ENCODE measurements at places on chromosomes 6 and 20.

GRCh38 chr20:37804584-37805566, 98.1 kb upstream of the VSTM2L start:
- no peak for DNase-seq

- no peak for DNase-seq
Measured at GRCh38 chr20:10639737-10640556, 33.9 kb downstream of the JAG1 start.

DNA sequence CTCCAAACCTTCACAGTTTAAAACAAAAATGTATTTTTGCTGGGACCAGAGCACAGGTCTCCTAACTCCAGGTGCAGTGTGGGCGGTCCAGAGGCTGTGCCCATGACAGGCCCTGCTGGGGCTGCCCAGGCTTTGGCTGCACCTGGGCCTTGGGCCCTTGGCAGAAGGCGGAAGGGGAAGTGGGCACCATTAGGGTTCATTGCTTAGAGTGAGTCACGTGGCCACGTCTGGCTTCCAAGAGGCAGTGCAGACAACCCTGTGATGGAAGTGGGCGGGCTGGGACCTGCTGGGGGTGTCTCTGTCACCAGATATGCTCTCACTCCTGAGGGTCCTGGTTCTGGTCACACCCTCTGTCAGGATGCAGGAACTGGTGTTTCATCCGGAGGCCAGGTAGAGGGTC, 302.2 kb downstream of the QKI start:
- DNase-seq = no peak

DNA sequence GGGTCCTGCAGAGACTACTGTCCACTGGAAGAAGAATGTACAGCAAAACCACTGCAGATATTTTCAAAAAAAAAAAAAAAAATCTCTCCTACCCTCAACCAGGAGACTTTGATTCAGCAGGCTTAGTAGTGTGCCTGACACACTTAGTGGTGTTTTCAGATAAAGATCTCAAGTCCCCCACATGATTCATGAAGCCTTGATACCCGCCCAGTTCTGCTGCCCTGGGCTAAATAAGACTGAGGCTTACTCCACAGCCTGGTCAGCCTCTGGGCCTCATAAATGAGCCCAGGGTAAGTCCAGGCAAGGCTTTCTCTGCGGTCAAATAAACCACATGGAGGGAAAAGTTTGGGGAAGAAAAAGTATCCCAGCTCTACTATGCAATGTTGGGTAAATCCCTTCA, 222.1 kb upstream of the ARID1B start:
- DNase-seq = no peak

DNA sequence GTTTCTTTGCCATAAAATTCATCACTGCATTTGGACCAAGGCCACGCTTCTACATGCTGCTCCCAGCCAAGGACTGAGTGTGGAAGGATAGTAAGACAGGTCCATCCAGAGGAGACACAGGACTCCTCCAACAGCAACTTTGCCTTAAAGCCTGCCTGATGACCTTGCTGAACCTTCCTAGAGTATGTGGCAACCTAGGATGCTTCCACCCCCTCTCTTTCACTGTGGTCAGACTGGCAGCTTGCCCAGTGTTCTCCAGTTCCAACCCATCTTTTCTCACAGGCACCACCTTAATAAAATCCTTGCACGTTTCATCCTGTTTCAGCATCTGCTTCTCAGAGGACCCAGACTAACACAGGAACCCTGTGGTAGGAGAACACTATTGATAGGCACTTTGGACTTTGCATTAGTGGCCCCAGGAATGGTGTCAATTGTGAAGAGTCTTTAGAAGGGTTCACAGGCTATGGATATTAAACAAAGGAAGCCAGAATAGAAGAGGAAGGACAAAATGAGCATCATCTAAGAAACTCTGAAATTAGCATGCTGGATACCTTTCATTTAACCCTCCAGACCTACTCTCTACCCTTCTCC, 2.4 kb upstream of the PKHD1 start:
- DNase-seq = no peak

DNA sequence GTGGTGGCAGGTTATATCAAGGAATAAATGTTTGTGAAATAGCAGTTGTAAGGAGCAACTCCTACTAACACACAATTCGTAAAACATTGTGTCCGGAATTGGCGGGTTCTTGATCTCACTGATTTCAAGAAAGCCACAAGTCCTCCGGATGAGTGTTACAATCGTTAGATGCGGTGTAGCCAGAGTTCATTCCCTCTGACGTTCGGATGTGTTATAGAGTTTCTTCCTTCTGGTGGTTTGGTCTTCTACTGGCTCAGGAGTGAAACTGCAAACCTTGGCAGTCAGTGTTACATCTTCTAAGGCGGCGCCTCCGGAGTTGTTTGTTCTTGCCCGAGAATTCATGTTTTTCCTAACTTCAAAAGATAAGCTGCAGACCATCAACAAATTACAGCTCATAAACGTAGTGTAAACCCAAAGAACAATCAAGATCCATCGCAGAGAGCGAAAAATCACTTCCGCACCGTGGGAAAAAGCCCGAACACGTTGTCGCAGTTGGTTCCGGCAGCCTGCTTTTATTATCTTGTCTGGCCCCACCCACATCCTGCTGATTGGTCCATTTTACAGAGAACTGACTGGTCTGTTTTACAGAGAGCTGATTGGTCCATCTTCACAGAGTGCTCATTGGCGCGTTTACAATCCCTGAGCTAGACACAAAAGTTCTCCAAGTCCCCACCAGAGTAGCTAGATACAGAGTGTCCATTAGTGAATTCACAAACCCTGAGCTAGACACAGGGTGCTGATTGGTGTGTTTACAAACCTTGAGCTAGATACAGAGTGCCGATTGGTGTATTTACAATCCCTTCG, 58.2 kb downstream of the TRIM27 start:
- no peak for DNase-seq

DNA sequence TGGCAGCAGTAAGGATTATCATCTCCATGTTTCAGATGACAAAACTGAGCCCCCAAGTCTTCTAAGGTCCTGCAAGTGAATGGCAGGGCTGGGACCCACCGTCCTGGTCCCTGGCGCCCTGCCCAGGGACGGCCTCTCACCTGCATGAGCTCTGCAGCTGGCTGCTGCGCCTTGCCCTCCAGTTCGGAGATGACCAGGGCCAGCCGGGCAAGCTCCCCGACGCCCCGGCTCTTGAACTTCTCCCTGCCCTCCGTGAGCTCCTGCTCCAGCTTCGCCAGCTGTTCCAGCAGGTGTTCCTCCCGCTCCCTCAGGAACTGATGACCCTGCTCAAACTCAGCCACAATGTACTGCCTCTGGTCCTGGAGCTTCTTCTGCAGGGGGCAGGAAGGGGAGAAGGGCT, 16.8 kb downstream of the TRIM26 start:
- no peak for DNase-seq

DNA sequence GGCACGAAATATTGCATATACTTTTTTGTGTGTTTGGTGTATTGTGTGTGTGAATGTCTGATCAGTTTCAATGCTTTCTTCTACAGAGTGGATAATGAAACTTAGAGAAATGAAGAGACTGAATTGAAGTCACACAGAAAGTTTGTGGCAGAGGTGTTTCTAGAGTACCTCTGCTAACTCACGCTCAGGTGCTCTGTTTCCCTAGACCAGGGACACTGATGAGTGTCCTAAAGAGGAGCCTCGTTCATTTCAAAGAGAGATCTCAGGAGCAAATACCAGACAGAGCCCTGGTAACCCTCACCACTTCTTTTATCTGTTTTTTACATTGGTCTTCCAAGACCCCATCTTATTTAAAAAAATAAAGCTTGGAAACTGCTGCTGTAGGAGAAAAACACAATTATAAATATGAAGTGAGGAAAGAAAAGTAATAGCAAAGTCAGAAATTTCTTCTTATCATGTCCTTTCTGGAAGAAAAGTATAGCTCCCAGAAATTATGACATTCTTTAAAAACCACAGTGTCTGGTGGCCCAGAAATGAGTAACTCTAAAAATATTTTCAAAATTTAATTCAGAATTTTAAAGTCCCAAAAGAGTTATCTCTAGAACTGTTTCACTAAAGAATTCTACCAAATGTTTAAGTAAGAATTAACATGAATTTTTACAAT, 720.6 kb downstream of the RFPL4B start:
- no peak for DNase-seq

DNA sequence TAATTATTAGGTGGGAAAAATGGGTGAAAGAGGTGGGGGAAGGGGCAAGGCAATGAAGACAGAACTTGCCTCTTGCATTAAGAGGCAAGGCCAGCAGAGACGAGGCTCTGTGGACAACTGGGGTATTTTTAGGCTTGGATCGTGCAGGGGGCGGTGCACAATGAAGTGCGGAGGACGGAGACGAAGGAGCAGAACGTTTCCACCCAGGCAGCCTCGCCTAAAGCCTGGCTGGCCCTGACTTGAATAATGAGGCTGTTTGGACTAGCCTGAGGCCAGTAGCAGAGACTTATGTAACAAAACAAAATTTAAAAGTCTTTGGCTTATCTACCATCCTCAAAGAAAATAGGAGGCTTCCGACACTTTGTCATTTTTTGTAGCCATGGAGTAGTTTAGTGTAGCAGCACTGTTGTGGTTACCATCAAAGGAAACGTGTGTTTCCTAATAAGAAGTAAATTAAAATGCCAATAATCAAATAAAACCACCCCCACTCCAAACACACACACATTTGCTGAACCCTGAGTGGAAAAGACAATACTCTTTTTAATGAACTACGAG, 370.0 kb upstream of the CNR1 start:
- DNase-seq = no peak

Data from cortex of kidney (tissue), 1 donor.